Activated CD8-positive, alpha-beta memory T cell treated with anti-CD3 and anti-CD28 coated beads for 48 hours (primary cell): ENCODE measurements at places on chromosomes 2 and 18.

GRCh38 chr2:239467281-239467955 is 66.6 kb upstream of the HDAC4 start:
- no peak for DNase-seq

DNA sequence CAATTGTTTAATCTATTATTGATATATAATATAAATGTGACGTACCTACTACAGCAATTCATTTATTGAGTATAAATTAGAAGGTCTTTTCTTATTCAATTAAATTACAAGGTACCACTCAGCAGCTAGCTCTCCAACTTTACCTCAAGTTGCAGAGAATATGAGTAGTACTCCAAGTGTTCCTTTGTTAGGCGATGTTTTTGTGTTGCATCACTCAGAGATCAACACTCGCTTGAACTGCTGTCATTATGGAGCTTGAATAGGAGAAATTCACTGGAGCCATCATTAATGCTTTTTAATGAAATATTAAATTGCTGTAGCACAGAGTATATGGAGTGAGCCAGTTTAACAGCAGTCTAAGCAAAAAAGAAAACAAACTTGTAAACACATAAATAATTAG is 320.0 kb downstream of the FSIP2 start:
- no peak for DNase-seq

- no peak for DNase-seq
Measured at GRCh38 chr2:233798335-233799086, 20.4 kb downstream of the MROH2A start.

GRCh38 chr2:104584393-104584792 is 269.5 kb upstream of the POU3F3 start:
- no peak for DNase-seq

- DNase-seq, result no peak
Measured at GRCh38 chr2:176583607-176584006, 314.4 kb downstream of the MTX2 start.

DNA sequence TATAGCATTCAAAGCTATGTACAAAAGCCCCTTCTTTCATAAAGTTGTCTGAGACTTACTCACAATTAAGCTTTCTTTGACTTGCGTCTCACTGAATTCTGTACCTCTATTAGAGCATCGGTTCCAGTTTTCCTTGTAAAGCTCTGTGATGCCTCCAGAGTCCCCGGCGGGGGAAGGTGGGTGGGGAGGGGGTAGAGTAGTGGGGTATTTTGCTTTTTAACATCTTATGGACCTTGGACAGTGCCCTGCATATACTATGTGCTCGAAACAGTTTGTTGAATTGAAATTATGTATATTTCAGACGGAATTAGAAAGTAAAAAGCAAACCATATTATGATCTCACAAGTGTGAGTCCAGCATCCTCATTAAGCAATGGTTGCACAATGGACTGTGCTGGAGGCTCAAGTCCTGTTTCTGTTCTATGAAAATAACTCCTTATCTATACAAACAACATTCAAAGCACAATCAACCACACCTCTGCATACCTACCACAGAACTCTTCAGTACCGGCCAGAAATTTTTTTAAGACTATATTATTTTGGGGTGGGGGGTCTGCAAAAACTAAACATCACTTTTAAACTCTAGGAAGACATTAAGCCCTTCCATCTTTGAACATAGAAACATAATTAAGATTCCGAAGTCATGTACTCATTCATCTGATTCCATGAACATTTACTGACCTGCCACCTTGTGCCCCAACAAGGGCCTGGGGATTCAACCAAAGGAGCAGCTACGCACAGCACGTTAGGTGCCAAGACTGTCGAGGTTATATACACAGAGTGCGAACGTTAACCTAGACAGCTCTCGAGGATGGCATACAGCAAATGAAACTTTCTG is 908 bp downstream of the STAT1 start:
- no peak for DNase-seq

- DNase-seq, result no peak
Measured at GRCh38 chr2:13905831-13906230, 726.7 kb upstream of the LRATD1 start.

DNA sequence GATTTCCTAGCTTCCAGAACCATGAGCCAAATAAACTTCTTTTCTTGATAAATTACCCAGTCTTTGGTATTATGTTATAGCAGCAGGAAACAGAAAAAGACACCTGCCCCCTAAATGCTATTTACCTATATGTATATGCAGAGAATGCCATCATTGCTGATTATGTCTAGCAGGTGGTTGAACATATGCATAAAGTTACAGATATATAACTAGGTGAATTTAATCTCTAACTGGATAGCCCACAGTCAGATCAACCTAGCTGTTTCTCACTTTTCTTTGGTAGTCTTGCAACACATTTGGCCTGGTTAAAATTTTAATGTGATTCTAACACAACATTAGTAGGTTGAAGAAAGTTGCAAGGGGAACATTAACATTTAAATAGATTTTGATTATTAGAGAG is 7.1 kb upstream of the CERS6 start:
- no peak for DNase-seq

DNA sequence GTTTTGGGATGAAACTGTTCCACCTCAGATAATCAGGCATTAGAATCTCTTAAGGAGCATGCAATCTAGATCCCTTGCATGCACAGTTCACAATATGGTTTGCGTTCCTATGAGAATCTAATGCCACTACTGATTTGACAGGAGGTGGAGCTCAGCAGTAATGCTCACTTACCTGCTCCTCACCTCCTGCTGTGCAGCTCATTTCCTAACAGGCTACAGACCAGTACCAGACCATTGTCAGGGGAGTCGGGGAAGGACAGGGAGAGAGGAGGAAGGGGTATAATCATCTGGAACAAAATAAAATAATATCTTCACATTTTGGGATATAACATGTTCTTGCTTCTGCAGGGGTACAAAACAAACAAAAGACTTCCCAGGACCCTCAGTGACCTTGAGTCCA is 532.0 kb upstream of the FSHR start:
- DNase-seq, result no peak

DNA sequence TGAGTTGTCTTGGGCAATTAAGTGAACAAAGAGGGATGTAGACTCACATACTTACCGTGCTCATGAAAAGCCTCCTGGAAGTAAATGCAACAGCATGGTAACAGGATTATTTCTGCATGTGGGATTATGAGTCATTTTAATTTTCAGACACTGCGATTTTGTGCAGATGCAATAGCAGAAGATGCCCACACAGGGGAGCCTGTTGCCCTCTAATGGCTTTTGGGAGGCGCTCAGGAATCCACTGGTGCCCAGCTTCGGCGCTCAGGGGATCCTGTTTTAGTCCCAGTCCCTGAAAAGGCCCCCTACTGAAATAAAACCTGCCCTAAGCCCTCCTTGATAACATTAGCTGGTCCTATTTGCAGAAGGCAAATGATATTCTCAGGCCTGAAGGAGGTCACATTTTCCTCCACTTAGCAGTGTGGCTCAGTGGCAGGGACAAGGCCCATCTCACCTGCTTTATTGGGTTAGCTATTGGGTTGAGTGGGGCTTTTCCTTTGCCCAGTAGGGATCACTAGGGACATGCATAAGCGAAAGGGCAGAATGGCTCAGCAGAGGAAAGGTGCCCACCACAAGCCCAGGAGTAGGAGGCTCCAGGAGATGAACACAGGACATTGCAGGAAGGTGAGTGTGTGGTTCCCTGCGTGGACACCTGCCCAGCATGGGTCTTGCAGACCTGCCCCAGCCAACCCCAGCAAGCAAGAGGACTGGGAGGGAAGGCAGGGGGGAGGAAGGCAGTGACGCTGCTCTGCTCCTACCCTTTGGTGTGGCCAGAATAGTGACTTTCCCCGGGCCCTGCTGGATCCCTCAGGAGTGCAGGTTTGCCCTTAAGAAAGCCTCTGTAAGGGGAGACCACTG is 26.5 kb upstream of the KCNS3 start:
- DNase-seq, result no peak

GRCh38 chr2:238238766-238239542 is 884 bp downstream of the HES6 start:
- no peak for DNase-seq

DNA sequence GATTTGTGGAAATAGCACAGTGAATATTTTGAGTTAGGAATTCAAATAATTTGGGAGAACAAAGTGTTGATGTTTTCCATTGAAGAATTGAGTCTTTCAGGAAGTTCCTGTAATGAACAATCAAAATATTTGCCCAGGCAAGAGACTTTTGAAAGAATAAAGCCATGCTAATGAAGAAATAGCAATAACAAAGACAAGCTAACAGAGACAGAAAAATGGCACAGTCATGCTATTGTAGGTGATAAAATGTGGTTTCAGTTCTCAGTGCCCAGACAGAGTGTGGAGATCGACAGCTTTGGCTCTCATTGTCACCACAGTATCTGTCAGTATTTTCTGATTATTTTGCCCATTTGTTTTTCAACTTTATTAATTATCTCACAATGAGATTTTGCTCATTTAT is 490.8 kb upstream of the PIK3C3 start:
- DNase-seq, result no peak

- DNase-seq, result no peak
Measured at GRCh38 chr2:71516253-71516888, 63.0 kb downstream of the DYSF start.

GRCh38 chr18:43830947-43831346 is 553.7 kb upstream of the SYT4 start:
- no peak for DNase-seq

GRCh38 chr2:97707362-97708047 is 5.9 kb upstream of the ZAP70 start:
- no peak for DNase-seq

- no peak for DNase-seq
Measured at GRCh38 chr2:56587456-56587855, 403.7 kb downstream of the CCDC85A start.

DNA sequence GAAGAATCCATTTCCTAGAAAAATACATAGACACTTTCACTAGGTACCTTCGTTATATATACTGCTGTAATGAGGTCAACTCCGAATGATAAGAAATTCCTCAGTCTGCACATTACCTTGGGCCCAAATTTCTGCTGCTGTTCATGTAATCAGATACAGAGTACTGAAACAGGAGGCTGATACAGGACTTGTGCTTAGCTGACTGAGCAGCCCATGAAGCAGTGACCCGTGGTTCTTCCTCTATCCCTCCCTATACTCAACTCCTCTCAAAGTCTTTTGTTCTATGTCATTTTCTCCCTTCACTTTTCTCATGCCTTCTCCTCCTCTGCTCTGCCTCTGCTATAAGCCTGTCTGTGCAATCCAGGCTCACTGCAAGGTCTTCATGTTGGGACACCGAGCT is 57.5 kb upstream of the ST8SIA5 start:
- DNase-seq, result no peak

DNA sequence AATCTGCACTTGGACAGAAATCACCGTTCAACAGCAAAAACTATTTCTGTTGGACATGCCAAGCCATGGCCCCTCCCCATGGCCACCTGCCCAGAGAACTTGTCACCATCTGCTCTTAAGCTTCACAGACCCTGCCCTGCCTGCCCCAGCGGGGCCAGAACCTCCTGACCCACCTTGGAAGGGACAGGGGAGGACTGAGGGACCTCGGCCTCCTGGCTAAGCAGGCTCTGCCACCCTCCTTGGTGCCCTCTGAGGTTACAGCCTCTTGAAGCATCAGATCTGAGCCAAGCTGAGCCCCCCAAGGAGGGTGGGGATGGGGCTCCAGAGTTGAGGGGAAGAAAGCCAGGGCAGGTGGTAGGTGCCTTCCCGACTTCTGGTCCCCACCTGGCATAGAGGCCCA is 6.5 kb downstream of the TEX261 start:
- DNase-seq, result no peak

DNA sequence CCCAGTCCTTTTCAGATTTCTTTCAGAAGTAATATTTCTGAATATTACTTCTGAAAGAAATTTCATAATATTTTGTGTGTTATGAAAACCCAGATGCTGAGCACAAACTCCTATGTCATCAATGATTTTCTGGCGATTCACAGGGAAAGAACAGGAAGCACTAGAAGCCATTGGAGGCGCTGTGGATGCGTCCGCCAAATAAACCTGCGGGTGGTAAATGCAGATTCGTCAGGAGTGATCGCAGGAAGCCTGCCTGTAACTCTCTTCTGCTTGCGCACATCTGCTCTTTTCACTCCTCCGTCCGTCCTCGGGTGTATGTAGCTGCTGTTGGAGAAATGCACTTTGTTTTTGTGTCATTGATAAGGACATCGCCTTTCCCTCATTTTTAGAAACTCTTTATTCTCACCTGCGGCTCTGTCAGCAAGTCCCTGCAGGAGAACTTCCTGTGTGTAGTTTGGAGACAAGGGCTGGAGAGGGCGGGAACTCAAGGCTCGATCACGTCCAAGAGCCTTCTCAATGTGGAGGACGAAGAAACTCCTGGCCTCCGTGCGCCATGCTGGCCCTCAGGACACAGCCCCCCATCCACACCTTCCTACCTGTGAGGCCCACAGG is 483.8 kb downstream of the GALR1 start:
- DNase-seq, result no peak

DNA sequence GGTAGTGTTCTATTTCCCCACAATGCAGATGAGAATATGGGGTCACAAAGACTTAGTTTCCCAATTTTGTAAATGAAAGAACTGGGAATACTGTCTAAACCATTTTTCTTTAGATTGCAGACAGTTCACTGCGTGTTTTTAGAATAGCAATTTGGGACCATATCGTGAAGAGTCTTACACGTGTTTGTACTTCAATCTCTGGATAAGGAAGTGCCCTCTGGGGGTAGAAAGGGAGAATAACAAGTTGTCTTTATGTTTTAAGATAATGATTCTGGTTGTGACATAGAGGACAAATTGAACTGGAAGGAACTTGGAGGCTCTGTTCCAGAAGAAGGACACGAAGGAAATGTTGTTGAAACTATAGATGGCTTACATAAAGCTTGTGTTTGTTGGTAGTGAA is 457.7 kb downstream of the CBLN2 start:
- no peak for DNase-seq

DNA sequence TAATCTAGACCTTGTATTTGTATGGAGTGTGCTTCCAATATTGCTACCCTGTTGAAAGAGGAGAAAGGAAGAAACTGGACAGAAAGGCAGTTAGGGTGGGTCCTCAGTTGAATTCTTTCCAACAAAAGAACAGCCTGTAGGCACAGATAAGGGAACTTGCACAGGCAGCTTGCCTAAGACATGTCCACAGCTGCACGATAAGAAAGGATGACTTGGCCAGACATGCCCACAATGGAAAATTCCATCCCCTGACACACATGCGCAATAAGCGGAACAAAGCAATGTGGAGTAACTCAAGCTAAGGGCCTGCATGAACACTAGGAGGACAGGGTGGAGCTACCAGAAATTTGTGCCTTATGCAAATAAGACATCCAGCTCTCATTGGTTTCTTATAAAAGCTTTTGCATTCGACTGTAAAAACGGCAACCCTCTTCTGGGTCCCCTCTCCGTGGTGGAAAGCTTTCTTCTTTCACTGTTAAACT is 1084.7 kb upstream of the NXPH2 start:
- DNase-seq, result no peak

GRCh38 chr2:111054791-111055691 is 65.7 kb upstream of the BCL2L11 start:
- peak; percentile 21 for DNase-seq
